ENCODE measurements at places on chromosomes 3 and 15.

- no peak for DNase-seq
Observed at GRCh38 chr3:61420136-61420759, 141.1 kb upstream of the PTPRG start.

GRCh38 chr15:69484837-69485236 is 32.2 kb downstream of the RPLP1 start:
- no peak for DNase-seq

DNA sequence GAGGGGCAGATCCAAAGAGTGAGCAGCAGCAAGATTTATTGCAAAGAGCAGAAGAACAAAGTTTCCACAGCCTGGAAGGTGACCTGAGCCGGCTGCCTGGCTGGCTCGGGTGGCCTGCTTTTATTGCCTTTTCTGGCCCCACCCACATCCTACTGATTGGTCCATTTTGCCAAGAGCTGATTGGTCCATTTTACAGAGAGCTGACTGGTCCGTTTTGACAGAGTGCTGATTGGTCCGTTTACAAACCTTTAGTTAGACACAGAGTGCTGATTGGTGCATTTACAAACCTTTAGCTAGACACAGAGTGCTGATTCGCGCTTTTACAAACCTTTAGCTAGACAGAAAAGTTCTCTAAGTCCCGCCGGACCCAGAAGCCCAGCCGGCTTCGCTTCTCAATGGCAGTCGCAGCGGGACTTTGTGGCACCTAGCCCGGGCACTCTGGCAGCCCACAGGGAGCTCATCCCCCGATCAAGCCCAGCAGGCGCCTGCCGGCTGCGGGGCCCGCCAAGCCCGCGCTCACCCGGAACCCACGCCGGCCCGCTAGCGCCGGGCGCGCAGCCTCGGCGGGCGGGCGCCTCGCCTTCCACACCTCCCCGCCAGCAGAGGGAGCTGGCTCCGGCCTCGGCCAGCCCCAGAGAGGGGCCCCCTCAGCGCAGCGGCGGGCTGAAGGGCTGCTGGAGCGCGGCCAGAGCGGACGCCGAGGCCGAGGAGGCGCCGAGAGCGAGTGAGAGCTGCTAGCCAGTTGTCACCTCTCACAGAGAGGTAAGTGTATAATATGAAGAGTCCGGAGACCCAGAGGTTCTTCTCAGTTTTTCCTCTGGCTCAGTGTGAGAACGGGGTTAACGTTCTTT is 339.2 kb downstream of the CHL1 start:
- DNase-seq, result no peak

DNA sequence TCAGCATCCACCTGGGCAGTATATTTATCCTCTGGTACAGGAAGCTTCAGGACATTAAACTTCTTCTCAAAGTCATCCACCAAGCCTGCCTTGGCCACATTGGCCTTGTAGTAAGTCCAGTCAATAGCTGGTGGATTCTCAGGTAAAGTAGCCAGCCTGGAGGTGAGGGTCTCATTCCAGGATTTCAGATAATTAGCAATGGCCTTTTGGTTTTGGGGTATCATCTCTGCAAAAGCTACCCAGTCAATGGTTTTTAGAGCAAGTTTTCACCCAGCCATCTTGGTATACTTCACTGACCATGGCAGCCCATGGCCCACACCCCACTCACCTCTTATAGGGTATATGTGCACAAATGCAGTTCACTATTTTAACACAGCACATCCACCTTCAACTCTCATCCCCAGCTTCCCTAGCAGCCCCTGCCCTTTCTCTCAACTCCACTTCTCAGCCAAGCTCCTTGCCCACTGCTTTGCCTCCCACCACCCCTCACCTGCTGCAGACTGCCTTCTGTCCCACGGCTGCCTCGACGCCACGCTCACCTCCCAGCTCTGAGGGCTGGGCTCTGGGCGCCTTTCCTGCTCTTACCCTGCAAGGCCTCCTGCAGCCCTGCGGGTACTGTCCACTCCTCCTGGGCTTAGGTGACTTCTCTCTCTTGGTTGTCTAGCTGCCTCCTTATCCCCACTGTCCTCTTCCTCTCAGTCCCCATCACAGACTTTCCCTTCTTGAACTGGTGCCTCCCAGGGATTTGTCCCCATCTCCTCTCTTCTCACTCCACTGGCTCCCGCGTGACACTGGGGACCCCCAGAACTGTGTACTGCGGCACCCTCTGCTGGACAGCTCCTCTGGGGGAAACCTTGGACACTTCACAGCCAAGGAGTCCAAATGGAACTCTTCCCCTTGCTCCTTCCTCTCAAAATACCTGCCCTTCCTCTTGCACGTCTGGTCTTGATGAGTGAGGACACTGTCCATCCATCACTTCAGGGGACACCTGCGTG is 1.7 kb upstream of the TGM5 start:
- DNase-seq, result no peak

DNA sequence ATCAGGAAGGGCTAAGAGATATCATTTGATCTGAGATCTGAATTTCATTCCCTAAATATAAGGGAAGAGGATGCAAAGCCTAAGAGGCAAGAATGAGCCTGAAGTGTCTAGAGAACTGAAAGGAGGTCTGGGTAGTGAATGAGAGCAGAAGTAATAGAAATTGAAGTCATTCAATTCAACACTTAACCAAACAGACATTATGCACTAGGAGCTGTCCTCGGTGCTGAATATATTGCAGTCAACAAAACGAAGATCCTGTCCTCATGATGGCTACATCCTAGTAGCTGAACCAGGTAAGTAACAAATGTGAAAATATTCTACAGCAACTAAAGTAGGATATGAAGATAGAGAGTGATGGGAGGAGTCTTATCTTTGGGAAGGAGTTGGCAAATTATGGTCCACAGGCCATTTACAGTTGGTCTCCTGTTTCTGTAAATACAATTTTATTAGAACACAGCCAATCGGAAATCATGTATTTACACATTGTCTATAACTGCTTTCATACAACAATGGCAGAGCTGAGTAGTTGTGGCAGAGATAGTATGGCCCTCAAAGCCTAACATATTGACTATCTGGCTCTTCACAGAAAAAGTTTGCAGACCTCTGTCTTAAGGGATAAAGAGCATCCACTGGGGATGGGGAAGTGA is 192.9 kb upstream of the CADPS start:
- DNase-seq, result no peak

GRCh38 chr3:159189994-159190669 is 388.3 kb downstream of the MFSD1 start:
- DNase-seq, result no peak

DNA sequence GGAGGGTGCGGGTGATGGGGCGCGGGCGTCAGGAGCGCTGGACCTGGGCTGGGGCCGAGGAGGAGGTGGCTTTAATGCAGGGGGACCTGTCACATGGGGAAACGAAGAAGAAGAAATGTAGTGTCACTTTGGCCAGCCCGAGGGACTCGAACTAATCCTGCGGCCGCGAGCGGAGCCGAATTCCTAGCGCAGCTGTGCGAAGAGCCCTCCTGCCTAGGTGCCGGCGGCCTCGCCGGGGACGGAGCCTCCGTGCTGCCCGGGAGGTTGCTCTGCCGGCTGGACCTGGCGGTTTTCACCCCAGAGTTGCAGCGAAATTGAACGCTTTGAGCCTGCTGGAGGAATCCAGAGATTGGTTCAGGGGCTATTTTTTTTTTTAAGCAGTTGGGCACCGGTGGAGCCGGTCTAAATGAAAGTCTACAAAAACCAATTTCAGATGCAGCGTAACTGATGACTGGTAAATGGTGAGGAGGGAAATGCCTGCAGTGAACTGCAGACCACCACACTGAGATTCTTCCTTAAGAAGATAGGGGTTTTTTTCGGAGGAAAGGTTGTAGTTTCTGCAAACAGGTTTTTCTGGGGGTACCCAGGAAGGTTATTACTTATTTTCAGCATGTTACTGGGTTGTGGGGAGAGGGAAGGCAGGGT is 662 bp downstream of the TMEM108 start:
- no peak for DNase-seq

- DNase-seq, result no peak
Observed at GRCh38 chr3:146085678-146086077, 75.3 kb downstream of the PLOD2 start.

DNA sequence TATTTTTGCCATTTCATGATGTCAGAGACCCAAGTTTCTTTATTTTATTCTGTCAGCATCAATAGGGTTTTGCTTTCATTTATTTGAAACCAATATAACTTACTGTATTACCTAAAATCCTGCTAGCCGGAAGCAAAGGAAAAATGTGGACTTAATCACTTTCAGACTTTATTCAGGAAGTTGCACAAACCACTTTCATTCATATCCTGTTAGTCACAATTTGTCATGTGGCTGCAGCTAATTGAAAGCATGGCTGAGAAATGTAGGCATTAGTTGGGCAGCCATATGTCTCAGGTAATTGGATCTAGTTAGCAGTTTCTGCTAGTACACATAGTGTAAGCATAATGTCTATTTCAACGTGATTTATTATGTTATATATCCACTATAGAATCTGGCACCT is 462.3 kb upstream of the SGO1 start:
- no peak for DNase-seq

- no peak for DNase-seq
Observed at GRCh38 chr3:172317481-172317880, 130.8 kb downstream of the GHSR start.

DNA sequence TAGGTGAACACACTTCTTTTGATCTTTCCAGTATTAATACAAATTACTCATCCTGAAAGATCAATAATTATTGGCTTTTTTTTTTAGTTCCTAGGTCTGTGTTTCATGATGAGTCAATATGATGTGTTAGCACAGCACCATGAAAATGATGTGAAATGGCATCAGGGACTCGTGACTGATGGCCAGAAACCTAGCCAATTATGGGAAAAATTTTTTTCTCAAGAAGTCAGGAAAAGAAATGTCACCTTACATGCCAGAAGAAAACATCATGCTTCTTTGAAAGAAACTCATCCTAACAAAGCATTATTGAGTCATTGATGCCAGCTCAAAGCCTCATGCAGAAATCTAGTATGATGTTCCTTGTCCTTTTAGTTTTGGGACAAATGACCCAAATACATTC is 468.3 kb upstream of the CBLB start:
- no peak for DNase-seq
